ENCODE measurements at places on chromosomes 4 and X.

- DNase-seq = no peak
Observed at GRCh38 chrX:129577473-129577872, 37.4 kb downstream of the OCRL start.

DNA sequence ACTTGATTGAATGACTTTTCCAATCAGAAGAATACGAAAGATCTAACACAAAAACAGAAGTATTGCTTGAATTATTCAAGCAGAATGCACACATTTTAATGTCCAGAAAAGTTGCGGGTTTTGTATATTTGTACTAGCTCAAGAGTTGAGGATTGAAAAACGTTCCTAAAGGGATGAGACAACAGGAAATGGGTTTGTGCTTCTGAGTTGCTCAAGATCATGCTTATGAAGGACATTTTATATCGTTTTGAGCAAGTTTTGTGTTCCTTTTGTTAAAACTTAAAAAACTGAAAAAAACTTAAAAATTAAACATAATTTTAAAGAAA, 353 bp upstream of the SMIM10 start:
- DNase-seq = no peak

GRCh38 chr4:181822005-181822375, 421.2 kb upstream of the TENM3 start:
- DNase-seq = no peak

DNA sequence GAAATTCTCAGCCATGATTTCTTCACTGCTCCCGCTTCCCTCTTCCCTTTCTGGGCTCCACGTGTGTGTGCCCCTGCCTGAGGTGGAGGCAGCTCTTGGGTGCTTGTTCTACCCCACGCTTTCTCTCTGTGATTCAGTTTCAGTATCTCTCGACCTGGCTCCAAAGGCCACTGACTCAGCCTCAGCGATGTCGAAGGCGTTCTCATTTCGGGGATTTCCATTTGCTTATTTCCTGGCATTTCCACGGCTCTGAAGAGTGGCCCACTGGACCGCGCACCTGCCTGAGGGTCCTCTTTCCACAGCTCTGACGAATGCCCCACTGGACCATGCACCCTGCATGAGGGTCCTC, 52.4 kb downstream of the GAK start:
- DNase-seq = peak; percentile 62

DNA sequence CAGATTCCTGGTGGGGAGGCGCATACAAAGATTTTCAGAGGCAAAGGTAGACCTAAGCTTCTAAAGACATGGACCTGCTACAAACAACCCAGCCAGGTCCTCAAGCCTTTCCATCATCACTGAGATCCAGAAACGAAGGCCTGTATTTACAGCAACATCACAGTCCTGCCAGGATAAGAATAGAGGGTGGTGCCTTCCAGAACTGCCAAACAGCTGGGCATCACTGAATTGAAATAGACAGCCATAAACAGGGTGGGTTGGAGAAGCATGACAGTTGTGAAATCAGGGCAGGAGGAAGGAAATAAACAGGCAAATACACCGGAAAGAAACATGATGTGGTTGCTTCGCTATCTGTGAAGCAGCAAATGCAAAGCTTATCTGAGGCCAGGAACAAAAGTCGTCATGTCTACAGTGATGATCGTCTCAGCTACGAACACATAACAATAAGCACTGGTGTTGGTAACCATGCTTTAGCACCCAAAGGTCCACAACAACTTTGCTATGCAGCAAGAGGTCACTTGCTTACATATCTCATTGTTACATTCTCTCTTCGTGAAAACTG, 6.7 kb upstream of the TMEM154 start:
- no peak for DNase-seq

DNA sequence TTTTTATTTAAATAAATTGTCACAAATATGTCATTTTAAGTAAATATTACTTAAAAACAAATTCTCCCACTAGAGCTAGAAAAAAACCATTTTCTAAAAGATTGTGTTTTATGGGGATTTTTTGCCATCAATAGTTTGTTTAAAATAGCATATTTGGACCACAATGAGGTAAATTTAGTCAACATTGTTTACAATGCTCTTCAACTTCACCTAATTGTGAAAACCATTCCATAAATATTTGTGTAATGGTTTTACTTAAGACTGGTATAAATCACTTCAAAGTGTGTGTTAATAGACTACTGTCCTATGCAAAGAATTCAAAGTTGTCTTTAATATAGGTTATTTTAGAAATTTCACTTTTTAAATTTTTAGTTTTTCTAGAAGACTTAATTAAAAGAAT, 1004.2 kb downstream of the PCDH18 start:
- DNase-seq = no peak

DNA sequence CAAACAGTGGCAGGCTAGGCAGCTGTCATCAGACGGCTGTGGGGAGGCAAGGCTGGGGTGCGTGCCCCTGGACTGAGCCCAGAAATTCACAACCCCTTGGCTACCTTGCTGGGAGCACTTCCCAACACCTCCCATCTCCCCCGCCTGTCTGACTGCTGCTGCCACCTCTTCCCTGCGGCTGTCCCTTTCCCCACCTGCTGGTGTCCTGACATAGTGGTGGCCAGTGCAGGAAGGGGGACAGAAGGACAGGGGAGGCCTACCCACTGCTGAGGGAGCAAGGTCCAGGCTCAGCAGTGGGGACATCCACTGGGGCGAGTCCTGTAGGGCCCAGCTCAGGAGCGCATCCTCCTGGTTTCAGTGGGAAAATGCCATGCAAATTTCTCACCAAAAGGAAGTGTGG, 3.4 kb downstream of the ABCD1 start:
- no peak for DNase-seq

- DNase-seq = peak; percentile 31
Observed at GRCh38 chr4:87985097-87985886, 9.8 kb downstream of the SPP1 start.

DNA sequence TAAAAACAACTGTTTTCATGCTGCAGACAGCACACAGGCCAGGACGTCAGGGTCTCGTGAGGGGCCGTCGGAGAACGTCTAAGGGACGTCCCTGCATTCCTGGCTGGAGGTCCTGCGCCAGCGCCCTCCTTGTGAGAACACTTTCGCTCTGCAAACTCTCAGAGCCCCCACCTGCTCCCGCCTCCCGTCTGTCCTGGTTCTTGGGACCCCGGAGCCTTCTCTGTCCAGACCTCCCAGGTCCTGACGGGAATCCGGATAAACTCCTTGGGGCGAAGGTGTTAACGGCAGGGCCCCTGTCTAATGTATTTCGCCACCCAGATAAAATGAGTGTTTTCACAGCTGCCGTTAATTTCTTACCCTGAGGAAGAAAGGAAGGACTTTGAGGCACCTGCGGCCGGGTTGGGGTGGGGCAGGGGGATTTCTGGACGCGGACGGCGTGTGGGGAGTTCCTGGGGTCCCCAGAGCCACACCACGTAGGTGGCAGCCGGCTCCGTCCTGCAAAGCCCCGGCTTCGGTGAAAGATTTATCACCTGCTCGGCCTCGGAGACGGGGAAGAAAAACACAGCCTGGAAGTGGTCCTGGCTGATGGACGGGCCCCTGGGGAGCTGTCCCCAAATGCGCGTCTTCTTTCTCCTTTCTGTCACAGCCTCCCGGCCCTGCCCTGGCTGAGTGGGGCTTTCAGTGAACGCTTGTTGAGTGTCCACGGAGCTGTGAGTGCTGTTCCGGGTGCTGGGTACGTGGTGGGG, 35.1 kb upstream of the PPP2R3B start:
- no peak for DNase-seq

- DNase-seq = no peak
Observed at GRCh38 chr4:119103263-119103662, 32.4 kb upstream of the MYOZ2 start.

DNA sequence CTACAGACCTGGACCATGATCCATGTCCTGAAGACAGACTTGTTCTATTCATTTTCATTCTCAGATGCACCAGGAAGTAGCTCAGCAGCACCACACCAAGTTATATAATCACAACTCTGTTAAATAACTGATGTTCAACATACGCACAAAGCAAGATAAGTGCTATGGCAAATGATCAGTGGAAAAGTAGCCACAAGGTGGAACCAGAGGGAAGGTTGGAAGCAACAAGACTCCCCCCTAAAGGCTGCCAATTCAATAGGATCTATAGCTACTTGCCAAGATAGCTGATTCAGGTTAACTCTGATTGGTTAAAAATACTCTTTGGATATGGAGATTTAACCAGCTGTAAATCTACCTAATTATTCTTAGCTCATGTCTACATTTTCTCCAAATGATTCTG, 23.7 kb upstream of the FAM47B start:
- no peak for DNase-seq

- DNase-seq = no peak
Observed at GRCh38 chr4:156981262-156981769, 9.7 kb upstream of the PDGFC start.

DNA sequence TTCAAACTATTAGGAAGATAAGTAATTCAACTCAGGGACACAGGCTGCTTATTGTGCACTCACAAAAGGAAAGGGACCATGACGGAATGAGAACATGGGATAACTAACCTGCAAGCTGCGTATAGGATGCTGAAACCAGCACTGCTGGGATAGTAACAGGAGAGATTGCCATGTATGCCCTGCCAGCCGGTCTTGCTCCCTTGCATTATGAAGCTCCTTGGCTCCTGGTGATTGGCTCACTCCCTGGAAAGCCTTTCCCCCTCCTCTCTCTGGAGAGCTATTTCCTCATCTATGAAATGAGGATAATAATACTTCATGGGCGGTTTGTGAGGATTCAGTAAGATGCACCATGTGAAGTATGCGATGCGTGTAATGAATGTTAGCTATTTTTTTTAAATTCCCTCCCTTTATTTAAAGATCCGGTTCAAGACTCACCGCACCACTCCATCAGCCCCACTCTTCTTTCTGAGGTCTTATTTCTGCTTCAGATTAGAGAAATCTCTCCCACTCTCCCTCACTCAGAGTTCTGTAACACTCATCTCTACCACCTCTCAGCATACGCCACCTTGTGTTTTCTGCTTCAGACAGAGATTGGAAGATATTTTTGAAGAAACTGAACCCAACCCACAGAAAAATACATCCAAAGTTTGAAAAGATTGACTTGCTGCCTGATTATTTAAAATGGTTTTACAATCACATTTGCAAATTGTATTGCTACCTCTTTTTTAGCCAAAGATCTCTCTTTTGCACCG, 18.4 kb downstream of the MSMO1 start:
- no peak for DNase-seq

GRCh38 chrX:50097071-50097470, 103.7 kb downstream of the AKAP4 start:
- no peak for DNase-seq

GRCh38 chr4:5003372-5003857, 15.8 kb downstream of the CYTL1 start:
- no peak for DNase-seq

DNA sequence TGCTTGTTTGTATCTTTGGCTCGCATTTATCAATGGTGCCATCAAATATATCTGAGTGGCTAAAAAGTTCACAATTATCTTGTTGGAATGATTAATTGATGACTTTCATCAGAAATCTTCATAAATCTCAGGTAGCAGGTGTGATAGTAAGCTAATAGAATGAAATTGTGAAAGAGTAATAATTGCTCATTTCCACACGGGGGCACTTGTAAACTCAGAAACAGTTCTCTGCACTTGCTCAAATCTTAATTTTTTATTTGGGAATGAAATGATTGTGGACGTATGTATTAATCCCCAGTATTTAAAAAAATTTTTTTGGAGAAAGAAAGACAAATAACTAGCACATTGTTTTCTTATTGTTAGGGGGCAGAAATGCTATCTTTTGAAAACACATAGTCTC, 132.8 kb downstream of the DTHD1 start:
- DNase-seq = no peak

GRCh38 chr4:99875071-99875470, 19.2 kb downstream of the LAMTOR3 start:
- no peak for DNase-seq

DNA sequence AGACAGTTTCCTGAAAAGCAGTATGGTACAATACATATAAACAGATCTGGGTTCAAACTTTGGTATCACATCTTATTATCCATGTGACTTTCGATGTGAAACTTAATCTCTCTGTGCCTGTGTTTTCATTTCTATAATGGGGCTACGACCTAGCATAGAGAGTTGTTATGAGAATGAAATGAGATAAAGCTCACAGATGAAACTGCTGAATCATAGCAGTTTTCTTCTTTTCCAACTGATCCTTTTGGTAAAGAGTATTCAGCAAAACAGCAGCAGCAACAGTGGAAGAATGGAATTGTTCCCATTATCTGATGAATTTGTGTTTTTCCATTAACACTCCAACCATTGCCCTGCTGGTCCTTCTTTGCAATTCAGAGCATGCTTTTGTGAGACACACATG, 16.3 kb downstream of the AMBN start:
- DNase-seq = no peak
